ENCODE measurements at places on chromosomes 12 and 14.

- DNase-seq = no peak
These were observed 44.5 kb downstream of the GTF2A1 start for GRCh38 chr14:81176241-81176640.

DNA sequence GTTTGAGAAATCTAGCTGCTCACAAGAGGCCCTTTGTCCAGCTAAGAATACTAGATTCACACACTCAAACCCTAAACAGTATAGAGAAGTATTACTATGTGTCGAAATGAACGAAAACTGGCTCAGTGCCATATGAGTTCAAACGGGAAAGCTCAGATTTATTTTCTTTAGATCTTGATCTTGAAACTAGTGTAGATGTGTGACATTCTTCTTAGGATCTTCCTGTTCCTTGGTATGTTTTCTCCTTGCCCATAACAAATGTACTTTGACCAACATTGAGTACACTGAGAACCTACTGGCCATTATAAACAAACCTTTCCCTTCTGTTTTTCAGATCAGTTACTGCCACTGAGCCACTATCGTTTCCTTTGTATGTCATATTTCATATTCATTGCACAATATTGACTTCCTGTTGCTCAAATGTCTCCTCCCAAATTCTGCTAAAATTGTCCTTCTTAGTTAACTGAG, 21.3 kb downstream of the MYBPC1 start:
- peak; percentile 1 for DNase-seq

GRCh38 chr12:110355073-110355472, 48.4 kb downstream of the ANAPC7 start:
- peak; percentile 59 for DNase-seq

DNA sequence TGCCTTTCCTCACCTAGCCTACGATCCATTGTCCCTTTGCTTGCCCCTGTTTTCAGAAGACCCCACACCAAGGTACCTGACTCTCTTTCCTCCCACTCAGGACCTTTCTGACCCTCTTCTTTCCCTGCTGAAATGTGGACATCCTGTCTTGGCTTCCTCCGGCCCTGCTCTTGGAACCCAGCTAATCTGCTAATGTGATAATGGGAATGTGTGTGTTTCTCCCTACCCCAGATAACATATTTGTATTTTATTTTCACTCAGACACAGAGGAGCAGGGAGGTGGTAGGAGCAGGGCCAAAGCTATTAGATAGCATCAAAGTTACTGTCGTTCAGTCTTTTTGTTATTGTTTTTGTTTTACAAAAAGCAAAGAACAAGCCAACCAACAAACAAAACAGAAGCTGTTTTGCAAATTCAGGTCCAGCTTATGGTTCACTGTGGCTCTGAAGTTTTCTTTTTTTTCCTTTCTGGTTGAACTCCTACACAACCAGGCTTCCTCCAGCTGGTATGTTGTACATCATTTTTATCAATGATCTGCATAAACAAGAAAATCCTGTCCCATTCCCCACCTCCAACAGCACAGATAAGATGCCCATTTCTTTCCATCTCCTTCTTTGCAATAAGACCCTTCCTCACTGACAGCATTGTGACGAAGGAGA, 137.3 kb downstream of the C12orf75 start:
- no peak for DNase-seq

- DNase-seq = peak; percentile 12
These were observed 49.7 kb downstream of the MARK3 start for GRCh38 chr14:103434868-103435442.

GRCh38 chr14:35998303-35998702, 172.2 kb downstream of the BRMS1L start:
- DNase-seq = no peak

- no peak for DNase-seq
These were observed 129.6 kb downstream of the LMNTD1 start for GRCh38 chr12:25423355-25424050.

GRCh38 chr14:79820866-79821535, 390.3 kb downstream of the DIO2 start:
- no peak for DNase-seq

DNA sequence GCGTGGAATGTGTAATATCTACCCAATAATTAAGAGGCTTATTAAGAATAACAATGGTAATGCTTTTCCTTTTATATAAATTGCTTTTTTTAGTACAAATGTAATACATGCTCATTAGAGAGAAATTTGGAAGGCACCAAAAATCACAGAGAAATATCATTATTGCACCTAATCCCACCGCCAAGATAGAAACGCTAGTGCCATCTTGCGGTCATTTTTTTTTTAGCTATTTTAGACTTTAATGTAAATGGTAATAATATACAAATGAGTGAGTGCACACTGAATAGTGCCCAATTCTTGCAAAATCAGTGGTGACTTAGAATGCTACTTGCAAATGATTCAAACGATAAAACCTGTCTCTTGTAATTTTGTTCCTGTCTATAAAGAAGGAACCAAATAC, 576.8 kb upstream of the TMEM132C start:
- peak; percentile 23 for DNase-seq

GRCh38 chr14:67510121-67510520, 21.6 kb upstream of the TMEM229B start:
- DNase-seq = peak; percentile 30

GRCh38 chr12:46946137-46946536, 120.3 kb upstream of the SLC38A4 start:
- DNase-seq = peak; percentile 79

DNA sequence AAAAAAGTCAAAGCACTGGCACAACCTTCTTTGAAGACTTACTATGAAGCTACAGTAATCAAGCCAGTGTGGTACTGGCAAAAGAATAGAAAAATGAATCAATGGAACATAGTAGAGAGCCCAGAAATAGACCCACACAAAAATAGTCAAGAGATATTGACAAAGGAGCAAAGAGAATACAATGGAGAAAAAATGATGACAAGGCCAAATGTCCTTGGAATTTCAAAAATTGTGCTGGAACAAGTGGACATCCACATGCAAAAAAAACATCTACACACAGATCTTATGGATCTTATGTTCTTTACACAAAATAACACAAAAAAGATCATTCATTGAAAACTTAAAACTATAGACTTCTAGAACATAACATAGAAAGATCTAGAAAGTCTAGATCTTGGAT, 1379.7 kb upstream of the SEL1L start:
- DNase-seq = no peak

GRCh38 chr12:102197789-102198188, at the start of gene PMCH:
TSS of gene PMCH (minus strand) at chr12:102197833. CDS start at chr12:102197770, 63 bp downstream.
- peak; percentile 42 for DNase-seq

GRCh38 chr14:50232276-50232642, 881 bp upstream of the SOS2 start:
- DNase-seq = no peak

DNA sequence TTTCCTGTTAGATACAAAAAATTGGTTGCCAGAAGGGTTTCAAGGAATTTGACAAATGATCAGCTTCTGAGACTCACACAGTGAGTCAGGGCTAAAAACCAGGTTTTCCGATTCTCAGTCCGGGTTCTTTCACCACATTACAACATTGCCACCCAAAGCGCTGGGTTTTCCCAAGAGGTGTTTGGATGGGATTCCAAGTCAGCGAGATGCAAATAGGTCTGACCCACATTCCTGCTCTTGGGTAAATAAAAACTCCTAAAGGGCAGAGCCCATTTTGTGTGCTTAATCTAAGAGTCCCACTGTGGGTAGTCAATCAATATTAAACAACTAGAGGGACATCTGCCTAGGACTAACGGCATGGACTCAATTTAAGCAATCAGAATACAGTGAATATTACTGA, 5.4 kb upstream of the RIC8B start:
- peak; percentile 49 for DNase-seq

DNA sequence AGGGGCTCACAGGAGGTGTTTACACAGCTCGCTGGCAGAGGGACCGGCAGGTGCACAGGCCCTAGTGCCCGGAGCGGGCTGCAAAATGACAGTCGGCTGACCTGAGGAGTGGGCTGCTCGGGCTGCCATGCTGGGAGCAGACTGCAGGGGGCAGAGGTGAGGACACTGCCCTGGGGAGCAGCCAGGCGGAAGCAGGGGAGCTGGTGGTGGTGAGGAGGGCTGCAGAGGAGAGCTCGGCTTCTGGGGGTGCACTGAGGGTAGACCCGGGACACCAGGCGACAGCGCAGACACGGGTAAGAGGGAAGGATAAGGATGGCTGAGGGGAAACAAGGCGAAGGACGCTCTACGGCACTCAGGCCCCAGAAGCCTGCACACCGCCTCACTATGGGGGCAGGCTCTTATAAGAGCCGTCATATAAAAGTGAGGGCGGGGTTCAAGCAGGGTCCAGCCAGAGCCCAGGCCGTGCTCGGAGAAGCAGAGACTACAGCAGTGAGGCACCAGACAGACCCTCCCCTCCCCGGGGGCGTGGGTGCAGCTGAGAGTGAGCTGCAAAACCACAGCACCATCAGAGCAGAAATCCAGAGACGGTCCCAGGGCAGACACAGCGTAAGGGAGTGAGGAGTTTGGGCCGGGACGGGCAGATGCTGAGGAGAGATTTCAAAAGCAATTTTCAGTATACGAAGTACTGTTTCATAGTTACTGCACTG, 62.5 kb downstream of the CCDC88C start:
- no peak for DNase-seq

DNA sequence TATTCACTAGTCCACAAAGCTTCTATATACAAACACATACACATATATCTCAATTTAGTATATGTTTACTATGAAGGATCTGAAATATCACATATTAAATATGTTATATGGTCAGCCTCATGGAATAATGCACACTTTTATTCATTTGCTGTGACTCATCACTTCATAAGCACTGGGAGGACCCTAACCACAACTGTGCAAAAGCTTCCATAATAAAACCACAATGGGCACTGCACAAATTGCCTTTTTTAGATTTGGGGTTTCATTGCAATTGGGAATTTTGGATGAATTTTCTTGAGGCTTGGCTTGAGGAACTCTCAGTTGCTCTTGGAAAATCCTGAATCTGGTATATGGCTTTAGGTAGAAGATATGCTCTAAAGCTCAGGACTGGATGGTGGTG, 399.4 kb downstream of the C12orf75 start:
- DNase-seq = no peak

DNA sequence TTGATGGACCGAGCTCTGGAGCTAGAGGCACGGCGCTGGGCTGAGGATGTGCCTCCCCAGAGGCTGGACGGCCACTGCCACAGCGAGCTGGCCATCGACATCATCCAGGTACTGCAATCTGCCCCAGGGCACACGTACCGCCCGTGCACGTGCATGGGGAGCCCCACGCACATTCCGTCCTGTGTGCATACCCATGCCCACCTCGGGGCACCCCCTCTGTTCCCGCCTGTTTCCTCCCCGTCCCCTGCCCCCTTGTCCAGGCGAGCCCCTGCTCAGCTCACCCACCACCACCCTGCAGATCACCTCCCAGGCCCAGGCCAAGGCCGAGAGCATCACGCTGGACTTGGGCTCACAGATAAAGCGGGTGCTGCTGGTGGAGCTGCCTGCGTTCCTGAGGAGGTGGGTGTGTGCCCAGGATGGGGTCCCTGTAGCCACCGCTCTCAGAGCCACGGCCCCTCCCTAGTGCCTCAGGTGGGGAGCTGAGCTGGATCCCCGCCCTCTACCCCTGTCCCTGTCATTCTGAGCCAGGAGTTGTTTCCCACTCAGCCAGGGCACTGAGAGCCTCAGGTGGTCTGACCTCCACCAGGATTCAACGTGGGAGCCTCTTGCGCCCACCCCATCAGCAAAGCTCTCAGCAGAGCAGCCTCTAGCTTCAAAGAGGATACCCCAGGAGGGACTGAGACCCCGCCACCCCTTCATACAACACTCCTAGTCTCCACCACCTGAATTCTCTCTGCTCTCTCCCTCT, 6.9 kb downstream of the TNFAIP2 start:
- DNase-seq = no peak

- no peak for DNase-seq
These were observed 24.3 kb downstream of the GPRC5A start for GRCh38 chr12:12915656-12916055.

- DNase-seq = no peak
These were observed 37.7 kb downstream of the TAOK3 start for GRCh38 chr12:118334939-118335567.
